ENCODE measurements at places on chromosomes 16 and 17.

DNA sequence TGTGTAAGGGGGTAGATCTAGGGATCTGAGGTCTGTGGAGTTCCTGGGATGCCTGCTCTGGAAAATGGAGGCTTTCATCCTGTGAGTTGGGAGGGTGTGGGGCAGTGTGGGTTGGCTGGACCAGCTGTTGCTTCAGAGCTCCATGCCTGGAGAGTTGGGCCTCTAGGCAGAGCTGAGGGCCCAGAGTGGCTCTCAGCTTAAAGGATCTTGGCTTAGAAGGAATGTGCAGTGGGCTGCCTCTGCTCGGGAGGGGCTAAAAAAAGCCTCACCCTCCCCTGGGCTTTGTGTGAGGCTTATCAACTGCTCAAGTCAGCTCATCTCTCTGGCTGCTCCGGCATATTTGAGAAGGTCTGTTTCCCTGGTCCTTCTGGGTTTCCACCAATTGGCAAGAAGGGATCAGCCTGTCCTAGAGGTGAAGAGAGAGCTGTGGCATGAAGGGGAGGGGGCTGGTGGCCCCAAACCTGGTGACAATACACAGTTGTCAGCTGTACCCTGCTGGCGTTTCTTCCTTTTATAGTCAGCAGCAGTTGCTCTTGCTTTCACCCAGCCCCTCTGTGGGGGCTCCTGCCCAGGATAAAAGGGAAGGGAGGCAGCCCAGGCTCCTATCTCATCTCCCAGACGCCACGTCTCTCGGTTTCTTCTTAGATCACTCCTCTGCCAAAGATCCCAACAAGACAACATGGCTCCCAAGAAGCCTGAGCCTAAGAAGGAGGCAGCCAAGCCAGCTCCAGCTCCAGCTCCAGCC, at the start of gene MYL4:
Gene MYL4 (plus strand): TSS at position 605 of the 745 bp plus-strand sequence. CDS start 75 bp downstream, at position 680.
- DNase-seq = no peak

DNA sequence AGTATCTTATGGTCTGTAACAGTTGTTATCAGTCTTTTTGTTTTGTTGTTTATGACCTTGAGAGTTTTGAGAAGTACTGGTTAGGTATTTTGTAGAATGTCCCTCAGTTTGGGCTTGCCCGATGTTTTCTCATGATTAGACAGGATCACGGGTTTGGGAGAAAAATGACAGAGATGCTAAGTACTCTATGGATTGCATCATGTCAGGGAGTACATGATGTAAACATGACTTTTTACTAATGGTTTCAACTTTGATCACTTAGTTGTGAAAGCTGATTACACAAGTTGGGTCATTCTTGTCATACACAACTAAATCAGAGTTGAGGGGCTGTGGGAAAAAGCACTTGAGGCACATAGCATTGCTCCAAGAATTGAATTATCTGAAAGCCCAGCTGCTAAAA, 94.7 kb upstream of the SIAH1 start:
- no peak for DNase-seq

- DNase-seq = no peak
Observed at GRCh38 chr16:73159296-73159695, 111.4 kb upstream of the ZFHX3 start.

GRCh38 chr17:80444644-80444979, 29.6 kb downstream of the ENDOV start:
- DNase-seq = no peak

- peak; percentile 65 for DNase-seq
Observed at GRCh38 chr16:67415872-67416793, at the start of gene ZDHHC1. Gene ZDHHC1 (minus strand): TSS chr16:67416477. CDS start chr16:67407775, 8,702 bp downstream.

Data from astrocyte of the spinal cord (primary cell).